ENCODE measurements at places on chromosomes 2 and 18.
A peak's percentile ranks its signal among the peaks of the same experiment; 100 is the strongest.

DNA sequence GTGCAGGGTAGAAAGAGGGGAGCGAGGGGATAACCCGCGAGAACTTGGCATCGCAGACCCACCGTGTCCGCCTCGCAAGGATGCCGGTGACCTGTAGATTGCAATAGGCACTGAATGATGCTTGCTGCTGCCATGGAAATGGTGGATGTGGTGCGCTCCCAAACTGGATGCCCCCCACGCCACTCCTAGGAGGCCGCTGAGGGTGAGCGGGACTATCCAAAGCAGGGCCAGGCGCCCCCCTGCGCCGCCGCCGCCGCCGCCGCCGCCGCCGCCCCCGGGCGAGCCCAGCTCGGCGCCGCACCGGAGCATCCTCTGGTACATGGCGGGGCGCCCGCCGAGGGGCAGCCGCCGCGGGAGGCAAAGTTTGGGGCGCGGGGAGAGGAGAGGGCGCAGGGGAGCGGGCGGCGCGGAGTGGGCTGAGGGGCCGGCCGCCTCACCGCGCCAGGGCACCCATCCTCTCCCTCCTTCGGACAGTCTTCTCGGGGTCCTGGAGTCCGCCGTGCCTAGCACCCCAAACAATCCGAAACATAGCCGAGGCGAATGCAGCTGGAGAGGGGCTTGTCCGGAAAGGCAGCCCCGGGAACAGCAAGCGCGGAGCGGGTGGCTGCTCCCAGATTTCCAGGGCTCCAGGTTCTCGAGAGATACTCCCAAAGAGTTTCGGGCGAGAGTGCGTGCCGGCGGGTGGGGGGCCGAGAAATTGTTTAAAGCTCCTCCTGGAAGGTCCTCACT lies 685.1 kb downstream of the NRXN1 start:
- no peak for DNase-seq

- DNase-seq, result no peak
These were observed 927.0 kb upstream of the CRIM1 start for GRCh38 chr2:35428548-35428947.

DNA sequence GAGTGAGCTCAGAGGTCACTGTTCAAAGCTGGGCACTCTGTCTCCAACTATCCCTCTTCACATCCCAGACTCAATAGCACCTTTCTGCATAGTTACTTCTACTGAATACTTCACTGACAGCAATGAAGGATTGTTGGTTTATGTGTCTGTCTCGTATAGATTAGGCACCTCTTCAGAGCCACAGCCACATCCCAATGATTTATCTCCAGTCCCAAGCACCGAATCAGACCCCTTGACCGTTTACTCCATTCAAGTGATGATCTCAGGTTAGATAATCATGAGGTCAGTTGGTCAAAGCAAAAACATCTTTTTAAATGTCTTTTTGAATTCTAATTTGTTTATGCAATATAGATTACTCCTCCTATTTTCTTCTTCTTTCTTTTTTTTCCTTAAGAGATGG lies 14.7 kb downstream of the NEDD4L start:
- DNase-seq, result no peak

DNA sequence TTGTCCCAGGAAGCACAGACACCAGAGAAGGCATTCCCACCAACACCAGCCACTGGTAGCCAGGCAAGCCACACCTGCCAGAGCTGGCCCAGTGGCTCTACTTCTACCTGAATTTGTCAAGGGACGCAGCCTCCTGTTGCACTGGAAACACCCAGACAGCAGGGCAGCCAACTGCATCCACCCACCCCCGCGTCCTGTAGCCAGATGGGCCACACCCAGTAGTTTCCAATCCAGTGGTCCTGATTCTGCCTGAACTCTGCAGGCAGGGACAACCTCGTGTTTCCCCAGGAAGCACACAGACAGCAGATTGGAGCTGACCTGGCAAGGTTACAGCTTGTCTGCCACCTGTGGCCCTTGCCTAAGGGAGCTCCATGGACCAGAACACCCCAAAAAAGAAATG lies 18.2 kb downstream of the PFN4 start:
- DNase-seq, result no peak

- DNase-seq, result no peak
These were observed 68.4 kb downstream of the TPO start for GRCh38 chr2:1481406-1482252.

DNA sequence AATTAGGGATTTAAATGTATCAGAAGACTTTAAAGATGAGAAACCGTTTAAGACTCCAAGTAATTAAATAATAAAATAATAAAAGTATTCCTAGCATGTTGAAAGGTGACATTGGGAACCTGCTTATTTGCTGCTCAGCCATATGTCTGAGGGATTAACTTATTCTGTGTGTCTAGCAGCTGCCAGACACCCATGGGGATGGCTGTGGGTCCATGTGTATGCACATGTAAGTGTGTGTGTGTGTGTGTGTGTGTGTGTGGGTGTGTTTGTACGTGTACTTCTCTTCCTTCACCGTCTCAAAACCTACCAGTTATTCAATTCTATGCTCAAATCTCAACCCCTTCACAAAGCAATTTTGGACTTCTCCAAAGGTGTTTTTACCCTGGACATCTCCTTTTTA lies 124.5 kb downstream of the SETBP1 start:
- no peak for DNase-seq

- DNase-seq, result no peak
These were observed 28.8 kb downstream of the CCDC93 start for GRCh38 chr2:117985092-117985491.

DNA sequence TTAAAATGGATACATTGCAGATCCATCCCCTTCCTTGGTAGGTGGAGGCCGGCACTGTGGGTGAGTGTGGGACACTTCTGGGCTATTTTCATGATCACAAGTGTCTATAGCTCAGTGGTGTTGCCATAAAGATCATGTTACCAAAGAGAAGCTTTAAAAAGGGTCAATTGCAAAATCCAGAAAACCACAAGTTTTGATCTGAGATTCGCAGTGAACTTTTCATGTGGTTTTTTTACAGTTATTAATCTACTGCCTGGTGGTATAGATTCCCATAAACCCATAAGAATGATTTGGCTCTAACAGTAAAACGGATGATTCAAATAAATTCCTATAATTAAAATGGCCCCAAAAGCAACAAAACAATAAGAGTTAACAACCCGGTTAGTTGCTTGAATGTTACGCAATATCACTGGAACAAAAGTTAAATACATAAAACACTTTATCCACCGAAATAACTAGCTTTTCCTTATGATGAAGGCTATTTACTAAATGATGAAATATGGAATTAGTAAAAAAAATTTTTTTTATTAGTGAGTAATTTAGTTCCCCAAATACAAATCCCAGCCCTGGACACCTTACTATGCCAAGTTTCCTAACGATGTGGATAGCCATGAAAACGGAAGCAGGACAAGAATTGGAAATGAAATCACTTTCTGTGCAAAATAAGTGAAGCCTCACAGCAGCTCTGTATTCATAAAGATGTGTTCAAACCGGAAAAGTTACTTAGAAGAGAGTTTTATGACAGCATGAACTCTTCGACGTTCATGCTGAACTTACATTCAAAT lies 95.6 kb upstream of the THOC1 start:
- no peak for DNase-seq

DNA sequence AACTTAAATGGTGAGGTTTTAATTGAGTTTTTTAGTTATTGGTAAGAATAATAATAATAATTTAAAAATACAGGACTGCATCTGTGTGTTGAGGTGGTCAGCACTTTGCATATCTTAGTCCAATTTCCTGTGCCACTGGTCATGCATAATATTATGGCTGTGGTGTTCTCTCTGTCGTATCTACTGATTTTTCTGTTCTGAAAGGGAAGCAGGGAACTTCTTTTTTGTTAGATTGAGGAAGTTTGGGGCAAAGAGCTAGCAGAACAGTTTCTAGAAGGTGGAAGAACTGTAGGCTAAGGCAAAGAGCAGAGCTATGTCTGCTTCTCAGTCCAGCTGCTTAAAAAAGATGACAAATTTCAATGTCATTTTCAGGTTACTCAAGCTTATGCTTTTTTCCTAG lies 74.3 kb downstream of the XRCC5 start:
- no peak for DNase-seq

GRCh38 chr18:35861367-35862118 lies 110.9 kb upstream of the RMP24 start:
- no peak for DNase-seq

DNA sequence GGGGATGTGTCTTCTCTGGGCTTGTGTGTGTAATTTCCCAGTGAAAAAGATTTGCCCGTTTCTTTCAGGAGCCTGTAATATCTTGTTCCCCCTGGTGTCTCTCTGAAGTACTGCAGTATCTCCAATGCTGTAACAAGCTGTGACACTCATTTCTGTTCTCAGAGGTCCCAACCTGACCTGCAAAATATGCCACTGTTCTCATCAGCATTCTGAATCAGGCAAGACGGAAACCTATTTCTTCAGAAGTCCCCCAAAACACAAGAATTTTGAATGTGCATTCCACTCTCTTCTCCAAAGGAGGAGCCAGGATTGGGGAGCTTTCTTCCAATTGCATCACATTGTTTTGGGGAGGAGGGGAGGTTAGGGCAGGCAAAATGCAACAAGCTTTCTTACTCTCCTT lies 77.0 kb upstream of the CNGA3 start:
- peak; percentile 22 for DNase-seq

GRCh38 chr18:41024792-41025191 lies 930.2 kb upstream of the PIK3C3 start:
- no peak for DNase-seq

DNA sequence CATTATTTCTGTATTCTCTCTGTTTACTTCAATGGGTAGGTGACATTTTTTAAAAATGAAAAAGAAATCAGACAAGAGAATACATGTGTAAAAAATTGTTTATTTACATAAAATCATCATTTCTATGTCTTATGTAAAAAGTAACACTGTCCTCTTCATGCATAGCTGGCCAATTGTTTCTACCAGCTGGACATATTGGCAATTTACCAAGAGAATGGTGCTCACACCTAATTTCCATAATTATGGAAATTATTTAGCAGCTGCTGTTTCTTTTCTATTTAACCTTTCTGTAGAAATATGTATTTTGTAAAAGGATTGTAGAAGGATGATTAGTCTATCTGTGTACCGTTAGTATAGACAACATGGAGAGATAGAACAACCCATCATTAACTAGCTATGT lies 791.9 kb downstream of the TRIB2 start:
- DNase-seq, result no peak

DNA sequence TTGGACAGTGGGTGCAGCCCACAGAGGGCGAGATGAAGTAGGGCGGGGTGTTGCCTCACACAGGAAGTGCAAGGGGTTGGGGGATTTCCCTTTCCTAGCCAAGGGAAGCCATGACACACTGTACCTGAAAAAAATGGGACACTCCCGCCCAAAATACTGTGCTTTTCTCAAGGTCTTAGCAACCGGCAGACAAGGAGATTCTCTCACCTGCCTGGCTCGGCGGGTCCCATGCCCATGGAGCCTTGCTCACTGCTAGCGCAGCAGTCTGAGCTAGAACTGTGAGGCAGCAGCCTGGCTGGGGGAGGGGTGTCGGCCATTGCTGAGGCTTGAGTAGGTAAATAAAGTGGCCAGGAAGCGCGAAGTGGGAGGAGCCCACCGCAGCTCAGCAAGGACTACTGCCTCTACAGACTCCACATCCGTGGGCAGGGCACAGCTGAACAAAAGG lies 244.7 kb downstream of the NBAS start:
- no peak for DNase-seq

GRCh38 chr2:27102329-27102728 lies 15.8 kb downstream of the KHK start:
- no peak for DNase-seq

- peak; percentile 17 for DNase-seq
These were observed 167.6 kb downstream of the LNPK start for GRCh38 chr2:175834477-175834876.

- DNase-seq, result no peak
These were observed 21.8 kb upstream of the IL1R1 start for GRCh38 chr2:102120701-102121159.

- no peak for DNase-seq
These were observed 99.2 kb downstream of the RND3 start for GRCh38 chr2:150388289-150388625.

DNA sequence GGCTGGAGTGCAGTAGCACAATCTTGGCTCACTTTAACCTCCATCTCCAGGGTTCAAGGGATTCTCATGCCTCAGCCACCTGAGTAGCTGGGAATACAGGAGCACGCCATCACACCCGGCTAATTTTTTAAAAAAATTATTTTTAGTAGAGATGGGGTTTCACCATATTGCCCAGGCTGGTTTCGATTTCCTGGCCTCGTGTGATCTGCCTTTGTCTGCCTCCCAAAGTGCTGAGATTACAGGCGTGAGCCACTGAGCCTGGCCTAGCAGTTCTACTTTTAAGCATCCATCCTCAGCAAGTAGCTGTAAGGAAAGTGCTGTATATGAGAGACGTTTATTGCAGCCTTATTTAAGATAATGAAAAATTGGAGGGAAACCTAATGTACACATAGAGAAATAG lies 79.7 kb downstream of the ZDBF2 start:
- no peak for DNase-seq

DNA sequence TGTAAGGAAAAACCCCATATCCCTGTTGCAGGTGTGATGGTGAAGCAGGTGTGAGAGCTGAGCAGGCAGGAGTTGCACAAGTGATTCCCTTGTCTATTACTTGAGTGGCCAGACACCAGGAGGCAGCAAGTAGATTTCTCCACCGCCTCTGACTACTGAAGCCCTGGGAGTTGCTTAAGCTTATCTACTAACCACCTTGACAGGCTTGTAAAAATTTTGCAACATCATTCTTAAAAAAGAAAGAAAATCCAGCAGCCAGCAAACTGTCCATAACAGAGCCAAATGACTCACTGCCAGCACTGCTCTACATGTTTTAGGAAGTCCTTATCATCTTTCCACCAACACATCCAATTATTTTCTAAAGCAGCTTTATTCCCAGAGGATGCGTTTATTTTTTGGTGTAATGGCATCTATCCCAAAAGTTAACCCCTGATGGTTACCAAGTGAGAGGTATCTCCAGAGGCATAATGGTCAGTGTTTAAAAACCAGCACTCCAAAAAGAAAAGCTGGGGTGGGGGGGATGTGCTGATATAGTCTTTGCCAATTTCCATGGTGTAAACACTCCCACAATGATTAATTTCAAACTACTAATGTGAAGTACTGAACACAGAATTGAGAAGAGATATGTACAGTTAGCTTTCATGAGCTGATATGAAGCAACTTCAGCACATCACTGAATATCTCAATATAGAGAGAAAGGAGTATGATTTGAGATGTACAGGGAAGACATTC lies 16.3 kb upstream of the GPR39 start:
- no peak for DNase-seq

GRCh38 chr18:50836521-50836957 lies 16.7 kb upstream of the MRO start:
- peak; percentile 23 for DNase-seq

DNA sequence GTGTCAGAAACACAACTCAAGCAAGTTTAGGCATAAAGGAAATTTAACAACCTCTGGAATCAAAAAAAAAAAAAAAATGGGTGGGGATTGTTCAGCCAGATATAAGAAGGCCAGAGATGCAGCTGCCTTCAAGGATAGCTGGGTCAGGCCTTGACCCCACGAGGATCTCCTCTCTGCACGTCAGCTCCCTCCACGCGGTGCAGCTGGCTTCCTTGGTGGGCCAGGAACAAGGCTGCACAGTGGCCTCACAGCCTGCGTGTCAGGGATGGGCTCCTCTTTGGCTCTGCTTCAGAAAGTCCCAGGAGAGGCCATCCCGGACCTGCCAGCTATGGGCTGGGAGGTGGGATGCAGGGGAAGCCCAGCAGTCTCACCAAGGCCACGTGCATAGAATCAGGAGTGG lies 55.5 kb downstream of the TIMM21 start:
- no peak for DNase-seq

- peak; percentile 13 for DNase-seq
These were observed 31.9 kb downstream of the PRKRA start for GRCh38 chr2:178419123-178419522.
